Fibroblast of skin of right biceps (primary cell): ENCODE measurements at places on chromosomes 6 and 20.

DNA sequence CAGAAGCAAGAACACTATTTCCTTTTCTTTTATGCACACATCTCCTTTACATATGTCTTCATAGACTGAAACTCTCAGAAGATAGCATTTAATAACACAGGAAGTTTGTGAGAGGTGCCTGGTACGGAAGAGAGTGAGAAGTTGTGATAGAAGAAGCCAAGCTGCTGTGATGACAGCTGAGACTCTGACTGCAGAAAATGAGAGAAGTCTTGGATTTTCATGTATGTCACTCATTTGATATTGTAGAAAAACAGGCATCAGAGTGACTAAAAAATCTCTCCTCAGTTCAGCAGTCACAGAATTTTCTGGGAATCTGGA, 154.9 kb upstream of the BMP2 start:
- no peak for DNase-seq

DNA sequence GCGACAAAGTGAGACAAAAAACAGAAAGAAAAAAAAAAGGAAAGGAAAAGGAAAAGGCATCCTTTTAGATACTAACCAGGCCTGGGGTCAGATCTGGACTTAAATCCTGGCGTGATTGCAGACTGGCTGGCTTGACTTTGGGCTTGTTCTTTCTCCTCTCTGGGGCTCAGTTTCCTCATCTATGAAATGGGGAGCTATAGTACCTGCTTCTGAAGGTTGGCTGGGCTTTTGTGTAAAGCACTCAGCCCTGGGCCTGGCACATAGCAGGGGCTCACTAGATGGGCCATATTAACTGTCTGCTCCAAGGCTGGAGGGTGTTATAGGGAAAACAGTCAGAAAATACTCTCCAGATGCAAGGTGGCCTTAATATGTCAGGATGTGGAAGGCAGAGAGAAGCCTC, 1.2 kb upstream of the R3HDML start:
- no peak for DNase-seq

GRCh38 chr6:102619585-102619984, 1226.1 kb downstream of the GRIK2 start:
- DNase-seq, result peak; percentile 10

- no peak for DNase-seq
These were observed 67.4 kb upstream of the ASCC3 start for GRCh38 chr6:100948381-100949133.

GRCh38 chr6:144993870-144994269, 708.7 kb downstream of the UTRN start:
- DNase-seq, result peak; percentile 11

GRCh38 chr6:149212892-149213801, 104.4 kb upstream of the TAB2 start:
- DNase-seq, result no peak

DNA sequence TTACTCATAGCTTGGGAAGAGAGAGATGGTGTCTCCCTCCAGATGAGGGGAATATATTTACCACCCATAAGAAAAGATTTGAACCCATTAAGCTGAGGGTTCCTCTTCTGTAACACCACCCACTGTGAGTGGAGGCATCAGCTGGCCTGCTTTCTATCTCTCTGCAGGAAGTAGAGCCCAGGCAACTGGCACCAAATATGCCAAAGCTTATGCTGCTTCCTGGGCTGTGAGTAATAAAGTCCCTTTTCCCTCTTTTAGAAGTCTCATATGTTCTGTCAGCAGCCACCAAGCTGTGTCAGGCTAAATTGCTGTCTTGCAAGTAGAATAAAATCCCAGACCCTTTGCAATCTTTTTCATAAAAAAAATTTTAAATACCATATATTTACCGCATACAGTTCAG, 241.4 kb downstream of the LAMA2 start:
- no peak for DNase-seq

DNA sequence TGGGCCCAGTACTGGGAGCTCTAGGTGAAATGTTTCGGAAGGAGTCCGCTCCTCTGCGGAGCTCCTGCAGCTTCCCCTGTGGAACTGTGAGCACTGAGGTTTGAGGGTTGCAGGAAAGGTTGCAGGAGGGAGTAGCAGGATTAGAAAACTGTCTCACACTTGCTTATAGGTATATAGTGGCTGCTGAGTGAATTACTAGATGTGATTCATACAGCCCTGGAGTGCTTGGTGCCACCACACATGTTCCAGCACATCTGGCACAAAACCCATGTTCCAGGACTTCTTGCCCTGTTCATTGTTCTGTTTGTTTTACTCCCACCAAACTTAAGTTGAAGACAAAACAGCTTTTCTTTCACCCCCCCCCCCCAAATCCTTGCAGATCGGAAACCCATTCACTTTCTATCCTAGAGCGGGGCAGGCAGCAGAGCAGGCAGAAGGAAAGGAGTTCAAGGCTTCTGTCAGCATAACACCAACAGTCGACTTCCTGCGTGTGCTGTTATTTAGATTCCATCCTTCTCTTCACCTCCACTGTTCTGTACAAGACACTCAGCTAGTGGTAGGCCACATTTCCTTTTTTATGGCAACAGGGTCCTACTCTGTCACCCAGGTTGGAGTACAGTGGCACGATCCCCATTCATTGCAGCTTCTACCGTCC, 669 bp upstream of the PEX6 start:
- peak; percentile 37 for DNase-seq

GRCh38 chr20:39775110-39775509, 813.0 kb downstream of the DHX35 start:
- peak; percentile 70 for DNase-seq

DNA sequence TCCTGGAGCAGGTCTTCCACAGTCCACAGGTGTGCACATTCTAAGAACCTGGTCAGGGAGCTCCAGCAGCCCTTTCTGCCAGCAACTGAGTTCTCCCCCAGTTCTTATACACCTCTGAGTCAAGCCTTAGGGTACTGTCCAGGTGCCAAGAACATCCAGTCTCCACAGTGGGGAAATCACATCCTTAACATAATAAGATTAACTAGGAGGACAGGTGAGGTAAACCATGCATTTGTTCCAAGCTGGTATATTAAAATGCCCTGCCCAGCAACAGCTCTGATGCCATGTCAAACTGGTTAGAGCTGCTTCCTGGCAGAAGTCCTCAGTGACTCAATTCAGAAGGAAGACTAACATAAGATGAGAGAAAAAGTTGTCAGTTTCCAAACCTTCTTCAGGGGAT, 303.9 kb upstream of the SGK1 start:
- no peak for DNase-seq

GRCh38 chr20:1888796-1889463, 6.3 kb upstream of the SIRPA start:
- DNase-seq, result peak; percentile 41

DNA sequence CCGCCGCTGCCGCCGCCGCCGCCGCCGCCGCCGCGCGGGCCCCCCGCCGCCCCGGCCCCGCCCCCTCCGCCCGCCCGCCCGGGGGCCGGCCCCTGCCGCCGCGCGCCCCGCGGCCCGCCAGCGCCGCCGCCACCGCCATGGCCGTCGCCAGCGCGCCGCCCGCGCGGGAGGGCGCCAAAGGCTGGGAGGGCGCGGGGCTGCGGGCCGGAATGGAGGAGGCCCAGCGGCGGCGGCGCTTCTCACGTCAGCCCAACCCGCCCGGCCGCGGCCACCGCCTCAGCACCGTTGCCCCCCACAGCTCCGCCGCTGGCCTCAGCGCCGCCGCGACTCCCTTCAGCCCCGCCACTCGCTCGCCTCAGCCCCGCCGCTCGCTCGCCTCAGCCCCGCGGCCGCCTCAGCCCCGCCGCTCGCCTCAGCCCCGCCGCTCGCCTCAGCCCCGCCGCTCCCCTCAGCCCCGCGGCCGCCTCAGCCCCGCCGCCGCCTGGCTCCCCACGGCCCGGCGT, 258 bp downstream of the PHF10 start:
- DNase-seq, result peak; percentile 38

DNA sequence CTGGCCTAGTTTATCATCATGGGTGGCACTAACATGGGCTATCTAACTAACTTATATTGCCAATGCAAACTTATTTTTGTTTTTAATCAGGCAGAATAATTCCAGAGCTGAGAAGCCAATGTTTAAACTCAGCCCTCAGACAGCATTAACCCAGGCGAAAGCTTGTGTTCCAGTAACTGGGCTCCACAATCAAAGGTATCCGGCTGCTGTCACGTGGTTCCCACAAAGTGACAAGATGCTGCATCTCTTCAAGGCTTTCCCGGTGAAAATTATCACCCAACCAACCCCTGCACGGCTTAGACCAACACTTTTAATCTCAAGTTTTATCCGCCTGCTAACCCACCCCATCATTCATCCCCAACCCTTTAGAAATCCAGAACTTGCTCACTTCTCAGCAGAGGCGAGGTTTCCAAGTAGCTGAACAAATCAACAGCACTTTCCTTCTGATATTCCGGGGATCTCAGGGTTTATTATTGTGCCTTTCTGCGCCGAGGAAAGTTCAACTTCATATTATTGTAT, 885 bp downstream of the MTCL3 start:
- DNase-seq, result no peak

DNA sequence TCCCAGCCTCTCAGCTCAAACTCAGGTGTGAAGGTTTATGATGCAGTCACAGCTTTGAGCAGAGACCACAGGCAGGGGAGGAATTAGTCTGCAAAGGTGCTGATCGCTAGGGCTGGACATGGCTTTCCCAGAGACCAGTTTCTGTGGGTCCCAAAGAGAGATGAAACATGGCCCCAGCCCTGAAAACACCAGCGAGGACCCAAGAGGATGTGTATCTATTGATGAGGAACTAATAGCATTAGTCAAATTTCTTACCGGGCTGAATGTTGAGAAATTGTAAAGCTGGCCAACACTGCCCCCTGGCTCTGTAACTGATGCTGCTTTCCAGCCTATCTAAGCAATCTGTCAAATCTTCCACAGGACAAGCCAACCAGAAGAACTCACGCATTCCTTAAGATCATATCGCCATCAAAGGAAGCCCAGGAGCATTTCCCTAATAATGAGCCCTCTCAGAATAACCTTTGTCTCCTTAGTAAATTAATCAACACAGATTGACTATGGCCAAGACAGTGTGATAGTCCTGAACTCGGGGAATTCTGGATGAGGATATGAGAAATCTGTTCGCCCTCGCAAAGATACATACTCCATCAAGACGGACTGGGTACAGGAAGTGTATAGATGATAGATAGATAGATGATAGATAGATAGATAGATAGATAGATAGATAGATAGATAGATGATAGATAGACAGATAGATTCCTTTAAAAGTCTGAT, 7.8 kb upstream of the ACSS1 start:
- DNase-seq, result peak; percentile 49

- DNase-seq, result no peak
These were observed 355 bp upstream of the AKAP7 start for GRCh38 chr6:131134980-131135243.

DNA sequence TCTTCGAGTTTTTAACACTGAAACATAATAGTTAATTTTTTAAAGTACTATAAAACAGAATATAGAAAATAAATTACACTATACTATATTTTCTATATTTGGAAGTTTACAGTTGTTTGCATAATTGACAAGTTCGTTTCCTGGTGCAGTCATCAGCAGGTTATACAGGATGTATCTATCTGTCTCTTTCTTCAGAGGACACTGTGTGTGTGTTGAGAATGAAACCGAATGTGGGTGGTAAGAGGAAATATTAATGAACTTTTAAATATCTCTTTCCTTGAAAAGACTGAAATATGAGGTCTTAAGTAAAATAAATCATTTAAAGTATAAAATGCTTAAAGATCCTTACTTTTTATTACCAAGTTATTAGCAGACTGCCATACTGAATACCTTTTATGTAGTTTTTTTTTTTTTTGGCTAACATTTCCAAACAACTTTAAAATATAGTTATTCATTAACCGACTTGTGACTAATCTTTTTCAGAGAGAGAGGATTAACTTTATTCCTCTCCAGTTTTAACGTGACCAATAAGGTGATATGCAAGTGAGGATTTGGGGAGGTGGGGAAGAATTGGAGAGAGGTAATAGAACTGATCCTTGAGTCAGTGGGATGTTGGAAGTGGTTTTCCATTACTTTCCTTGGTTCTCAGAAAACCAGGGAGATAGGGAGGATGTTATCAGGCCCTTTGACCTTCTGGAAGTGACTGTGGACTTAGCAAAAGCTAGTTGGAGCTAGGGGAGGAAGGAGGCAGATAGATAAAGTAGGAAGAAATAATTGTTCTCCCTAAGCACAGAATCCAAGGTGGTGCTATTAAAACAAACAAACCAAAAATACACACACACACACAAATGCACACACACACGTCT, 380.0 kb upstream of the FLRT3 start:
- no peak for DNase-seq
